Stimulated activated CD8-positive, alpha-beta memory T cell treated with anti-CD3 and anti-CD28 coated beads, Interleukin-7, amount 100 ng/mL, for 4 hours (primary cell): ENCODE measurements at places on chromosomes 7 and 10.

DNA sequence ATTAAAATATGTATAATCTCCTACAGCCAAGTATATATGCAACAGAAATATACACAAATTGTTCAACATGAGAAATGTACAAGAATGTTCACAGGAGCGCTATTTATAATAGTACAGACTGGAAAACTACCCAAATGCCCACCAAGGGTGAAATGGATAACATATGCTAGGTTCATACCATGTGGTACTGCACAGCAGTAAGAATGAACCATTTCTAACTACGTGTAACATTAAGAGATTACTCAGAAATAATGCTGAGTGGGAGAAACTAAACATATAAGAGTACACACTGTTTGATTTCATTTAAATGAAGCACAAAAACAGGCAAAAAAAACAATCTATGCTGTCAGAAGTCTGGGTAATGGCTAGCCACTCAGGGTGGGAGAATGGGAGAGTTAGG, 45.8 kb downstream of the RNLS start:
- DNase-seq: no peak

DNA sequence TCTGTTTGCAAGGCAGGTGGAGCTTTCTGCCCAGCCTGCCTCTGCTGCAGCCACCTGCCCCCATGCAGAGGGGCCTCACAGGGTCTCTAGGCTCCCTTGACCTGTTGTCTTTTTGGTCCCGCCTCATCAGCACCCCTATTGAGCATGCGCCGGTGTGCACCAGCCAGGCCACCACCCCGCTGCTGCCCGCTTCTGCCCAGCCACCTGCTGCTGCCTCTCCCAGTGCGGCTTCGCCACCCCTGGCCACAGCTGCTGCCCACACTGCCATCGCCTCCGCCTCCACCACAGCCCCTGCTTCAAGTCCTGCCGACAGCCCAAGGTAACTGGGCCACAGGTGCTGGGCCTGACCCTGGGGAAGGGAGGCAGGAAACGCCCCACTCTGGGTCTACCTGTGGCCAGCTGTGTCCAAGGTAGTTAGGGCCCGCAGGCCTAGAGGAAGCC, 38.1 kb downstream of the LDB3 start:
- DNase-seq: no peak

DNA sequence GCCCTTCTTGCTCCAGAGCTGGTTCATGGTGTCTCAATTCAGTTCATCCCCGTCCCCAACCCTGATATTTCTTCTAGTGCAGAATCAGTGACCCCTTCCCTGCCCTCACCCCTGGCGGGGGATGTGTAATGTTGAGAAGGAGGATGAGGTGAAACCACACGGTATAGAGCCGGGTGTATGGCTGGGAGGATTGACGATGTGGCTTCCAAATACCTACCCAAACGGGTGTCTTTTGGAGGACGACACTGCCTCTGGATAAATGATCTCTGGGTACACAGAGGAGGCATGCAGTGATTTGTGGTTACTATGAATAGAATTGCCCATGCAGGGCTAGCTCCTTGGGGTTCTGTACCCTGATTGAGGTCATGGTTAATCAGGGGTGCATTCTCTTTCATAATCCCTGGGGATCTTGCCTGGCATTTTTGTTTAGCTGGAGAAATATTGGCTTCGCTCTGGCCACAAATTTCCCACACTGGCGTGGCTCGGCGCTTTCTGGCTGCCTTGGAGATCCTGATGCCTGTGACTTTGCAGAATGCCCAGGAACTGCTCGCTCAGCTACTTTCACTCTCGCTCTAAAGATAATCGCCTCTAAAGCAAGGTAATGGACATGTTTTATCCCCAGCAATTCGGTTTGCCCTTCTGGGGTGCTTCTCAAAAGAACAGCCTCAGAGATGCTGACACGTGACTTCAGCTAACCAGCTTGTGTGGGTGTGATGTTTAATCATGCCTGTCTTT, 89.2 kb downstream of the RBM20 start:
- DNase-seq: no peak

- DNase-seq: no peak
These were observed 308.3 kb upstream of the STEAP1 start for GRCh38 chr7:89845952-89846351.

DNA sequence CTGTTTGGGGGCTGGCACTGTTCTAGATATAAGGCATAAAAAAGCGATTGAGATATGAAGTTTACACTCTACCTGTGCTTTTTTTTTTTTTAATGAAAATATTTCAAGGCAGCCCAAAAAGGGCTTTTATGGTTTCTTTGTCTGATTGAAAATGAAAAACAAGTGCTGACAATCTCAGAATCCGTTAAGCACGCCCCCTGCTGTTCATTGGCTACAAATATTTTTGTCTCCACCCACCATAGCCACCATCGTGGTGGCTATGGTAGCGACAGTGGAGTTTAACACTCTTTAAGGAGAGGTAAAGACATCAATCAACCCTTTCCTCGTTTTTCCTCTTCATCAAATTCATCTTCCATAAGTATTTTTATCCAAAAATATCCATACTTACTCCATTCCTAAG, 94.2 kb downstream of the CD36 start:
- DNase-seq: no peak

DNA sequence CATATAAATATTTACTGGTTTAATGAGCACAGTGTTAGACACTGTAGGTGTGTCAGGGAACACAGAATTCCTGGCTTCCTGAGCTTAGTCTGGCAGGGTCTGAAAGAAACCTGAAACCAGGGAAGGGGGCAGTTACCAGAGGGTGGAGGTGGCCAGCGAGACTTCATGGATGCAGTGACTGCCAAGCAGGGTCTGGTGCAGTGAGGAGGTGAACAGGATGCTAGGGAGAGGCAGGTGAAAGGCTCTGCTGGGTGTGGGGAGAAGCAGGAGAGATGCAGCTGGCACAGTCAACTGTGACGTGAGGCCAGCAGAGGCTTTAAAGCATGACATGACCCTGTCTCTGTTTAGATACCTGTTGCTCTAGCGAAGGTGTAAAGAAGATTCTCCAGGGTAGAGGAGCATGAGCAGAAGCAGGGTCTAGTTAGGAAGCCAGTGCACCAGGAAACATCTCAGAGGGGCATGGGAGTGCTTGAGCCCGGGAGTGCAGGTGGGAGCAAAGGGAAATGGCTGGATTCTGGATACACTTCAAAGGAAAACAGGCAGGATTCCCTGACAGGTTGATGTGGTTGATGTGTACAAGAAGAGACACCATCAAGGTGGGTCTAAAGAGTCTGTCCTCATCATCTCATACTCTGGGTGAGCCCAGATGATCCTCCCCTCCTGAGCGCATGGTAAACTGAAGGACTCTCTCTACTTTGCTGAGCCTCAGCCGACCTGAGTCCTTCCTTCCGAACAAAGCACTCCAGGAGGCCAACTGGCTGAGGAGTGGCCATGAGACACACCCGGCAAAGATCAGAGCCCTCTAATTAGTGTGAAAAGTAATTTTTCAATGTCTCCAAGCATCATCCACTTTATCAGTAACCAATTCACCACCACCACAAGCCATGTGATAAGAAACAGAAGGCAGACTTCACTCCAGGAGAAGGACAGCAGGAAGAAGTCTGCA, 186.8 kb downstream of the COBL start:
- no peak for DNase-seq

DNA sequence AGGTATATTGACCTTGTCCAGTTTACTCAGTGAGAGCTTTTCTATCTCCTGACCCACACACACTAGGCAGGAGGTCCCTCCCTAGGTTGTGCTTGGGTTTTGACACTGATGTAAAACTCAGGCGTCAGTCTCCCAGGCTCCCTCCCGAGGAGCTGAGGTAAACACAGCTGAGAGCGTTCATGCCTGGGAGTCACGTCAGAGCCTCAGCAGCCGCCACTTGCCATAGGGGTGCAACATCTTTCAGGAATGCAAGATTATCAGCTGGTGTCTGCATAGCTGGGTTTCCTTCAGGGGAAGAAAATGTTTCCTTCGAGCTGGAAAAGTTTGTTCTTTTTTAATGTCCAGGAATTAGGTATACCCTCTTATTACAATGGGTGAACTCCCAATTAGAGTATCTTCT, 70.6 kb downstream of the FGFR2 start:
- no peak for DNase-seq

- no peak for DNase-seq
These were observed 4.2 kb upstream of the KCP start for GRCh38 chr7:128914566-128915151.

- DNase-seq: no peak
These were observed 191.5 kb upstream of the GRB10 start for GRCh38 chr7:50974240-50974639.

DNA sequence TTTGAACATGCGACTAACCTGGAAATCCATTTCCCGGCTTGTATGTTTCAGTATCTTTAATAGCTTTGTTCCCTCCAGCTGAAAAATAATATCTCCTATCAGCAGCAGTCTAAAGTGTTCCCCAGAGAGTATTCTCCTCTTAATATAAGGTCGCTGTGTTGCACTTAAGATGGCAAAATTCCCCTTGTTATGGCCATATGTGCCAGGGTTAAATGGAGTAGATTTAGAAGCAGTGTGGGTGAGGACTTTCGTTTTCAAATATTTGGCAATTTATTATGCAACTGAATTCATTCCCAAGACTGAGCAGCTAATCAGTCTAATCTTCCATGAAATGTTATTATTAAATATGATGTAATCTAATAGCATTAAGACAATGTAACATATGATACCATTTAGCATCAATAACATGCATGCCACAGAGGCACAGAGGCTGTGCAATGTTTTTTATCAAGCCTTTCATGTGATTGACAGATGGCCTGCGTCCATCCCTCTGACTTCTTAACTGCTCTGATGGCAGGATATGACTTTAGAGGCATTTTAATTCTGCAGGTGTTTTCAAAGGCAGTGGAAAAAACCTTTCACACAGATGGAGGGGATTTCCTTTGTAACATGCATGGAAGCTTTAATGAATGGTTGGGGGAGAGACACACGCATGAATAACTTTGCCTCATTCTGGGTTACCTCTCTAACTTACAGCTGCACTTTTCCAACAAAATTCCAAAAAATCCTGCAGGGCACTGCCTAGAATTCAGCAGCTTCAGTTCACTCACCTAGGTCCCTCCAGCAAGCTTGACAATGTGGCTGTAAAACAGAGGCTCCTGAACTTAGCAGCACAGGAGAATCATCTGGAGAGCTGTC, 55.1 kb upstream of the ZPBP start:
- DNase-seq: no peak

GRCh38 chr7:25260862-25261494, 32.7 kb upstream of the NPVF start:
- no peak for DNase-seq
